ENCODE measurements at places on chromosomes 3 and 15.
A peak's percentile ranks its signal among the peaks of the same experiment; 100 is the strongest.

GRCh38 chr3:133840055-133840737 lies 34.6 kb downstream of the SRPRB start:
- no peak for DNase-seq

DNA sequence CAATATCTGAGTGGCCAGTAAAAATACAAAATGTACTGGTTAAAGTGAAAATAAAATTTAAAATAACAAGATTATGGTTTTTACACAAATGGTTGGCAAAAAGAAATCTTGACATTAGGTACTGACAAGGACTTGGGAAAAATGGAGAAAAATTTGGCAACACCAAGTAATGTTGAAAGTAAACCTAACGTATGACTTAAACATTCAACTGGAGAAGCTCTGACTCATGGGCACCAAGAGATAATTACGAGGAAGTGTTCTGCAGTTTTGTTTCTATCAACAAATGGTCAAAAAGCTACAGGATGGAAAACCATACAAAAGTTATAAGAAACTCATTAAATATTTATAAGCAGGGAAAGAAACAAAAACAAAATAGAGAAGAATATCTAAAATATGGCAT lies 177.7 kb downstream of the ZNF385D start:
- no peak for DNase-seq

- DNase-seq, result no peak
Observed at GRCh38 chr3:161096771-161097367, 8.3 kb downstream of the B3GALNT1 start.

DNA sequence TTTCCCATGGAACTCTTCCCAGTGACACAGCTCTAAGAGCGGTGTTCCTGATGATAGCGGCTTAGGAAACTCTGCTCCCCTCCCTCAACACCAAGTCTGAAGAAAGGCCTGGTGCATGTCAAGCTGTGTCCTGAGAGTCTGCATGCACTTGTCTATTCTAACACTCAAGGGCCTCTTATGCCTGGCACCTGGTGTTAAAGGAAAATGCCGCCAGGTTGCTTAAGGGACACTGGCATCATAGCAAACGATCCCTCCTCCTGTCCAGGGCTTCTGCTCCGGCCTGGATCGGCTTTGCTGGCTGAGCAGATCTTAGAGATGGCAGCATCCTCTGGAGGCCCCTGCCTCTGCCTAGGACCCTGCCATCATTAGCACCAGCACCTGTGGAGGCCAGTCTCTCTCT lies 121.7 kb downstream of the MEGF11 start:
- no peak for DNase-seq

DNA sequence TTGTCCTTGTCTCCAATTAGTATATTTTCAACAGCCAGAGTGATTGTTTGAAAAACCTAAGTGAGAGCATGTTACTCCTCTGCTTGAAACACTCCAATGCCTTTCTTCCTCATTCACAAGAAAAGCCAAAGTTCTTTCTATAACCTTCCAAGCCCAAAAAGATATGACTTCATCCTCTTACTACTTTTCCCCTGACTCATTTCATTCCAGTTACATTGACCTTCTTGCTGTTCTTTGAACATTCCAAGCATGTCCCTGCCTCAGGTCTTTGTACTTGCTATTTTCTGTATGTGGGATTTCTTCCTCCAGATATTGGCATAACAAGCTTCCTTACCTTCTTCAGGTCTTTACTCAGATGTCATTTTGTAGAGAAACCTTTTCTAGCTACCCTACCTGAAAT lies 28.3 kb downstream of the EHHADH start:
- no peak for DNase-seq

DNA sequence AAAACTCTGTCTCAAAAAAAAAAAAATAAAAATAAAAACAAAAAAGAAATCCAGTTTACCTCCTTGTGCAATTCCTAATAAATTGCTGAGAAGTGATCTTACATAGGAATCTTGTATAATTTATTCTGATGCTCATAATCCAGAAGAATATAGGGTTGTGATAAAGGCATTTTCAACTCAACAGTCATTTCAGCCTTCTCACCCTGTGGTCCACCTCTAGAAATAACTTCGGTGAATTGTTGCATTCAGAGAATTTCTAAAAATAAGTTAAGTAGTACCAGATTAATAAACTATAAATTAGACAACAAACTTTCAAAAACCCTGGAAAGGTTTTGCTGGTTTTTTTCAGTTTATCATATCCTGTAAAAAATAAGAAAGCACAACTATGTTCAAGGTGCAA lies 20.2 kb downstream of the RAF1 start:
- DNase-seq, result no peak

DNA sequence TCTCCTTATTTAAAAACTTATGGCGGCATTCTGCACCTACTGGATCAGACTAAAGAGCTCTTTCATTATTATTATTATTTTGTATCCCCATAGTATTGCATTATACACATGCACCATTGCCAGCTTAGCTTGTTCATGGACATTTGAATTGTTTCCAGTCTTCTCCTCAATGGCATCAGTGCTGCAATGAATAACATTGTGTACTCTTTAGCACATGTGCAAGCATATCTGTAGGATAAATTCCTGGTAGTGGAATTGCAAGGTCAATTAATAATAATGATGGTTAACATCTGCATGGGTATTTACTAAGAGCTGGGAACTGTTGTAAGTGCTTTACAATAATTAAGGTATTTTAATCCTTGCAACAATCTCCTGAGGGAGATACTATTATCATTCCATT lies 52.0 kb downstream of the AMOTL2 start:
- no peak for DNase-seq

DNA sequence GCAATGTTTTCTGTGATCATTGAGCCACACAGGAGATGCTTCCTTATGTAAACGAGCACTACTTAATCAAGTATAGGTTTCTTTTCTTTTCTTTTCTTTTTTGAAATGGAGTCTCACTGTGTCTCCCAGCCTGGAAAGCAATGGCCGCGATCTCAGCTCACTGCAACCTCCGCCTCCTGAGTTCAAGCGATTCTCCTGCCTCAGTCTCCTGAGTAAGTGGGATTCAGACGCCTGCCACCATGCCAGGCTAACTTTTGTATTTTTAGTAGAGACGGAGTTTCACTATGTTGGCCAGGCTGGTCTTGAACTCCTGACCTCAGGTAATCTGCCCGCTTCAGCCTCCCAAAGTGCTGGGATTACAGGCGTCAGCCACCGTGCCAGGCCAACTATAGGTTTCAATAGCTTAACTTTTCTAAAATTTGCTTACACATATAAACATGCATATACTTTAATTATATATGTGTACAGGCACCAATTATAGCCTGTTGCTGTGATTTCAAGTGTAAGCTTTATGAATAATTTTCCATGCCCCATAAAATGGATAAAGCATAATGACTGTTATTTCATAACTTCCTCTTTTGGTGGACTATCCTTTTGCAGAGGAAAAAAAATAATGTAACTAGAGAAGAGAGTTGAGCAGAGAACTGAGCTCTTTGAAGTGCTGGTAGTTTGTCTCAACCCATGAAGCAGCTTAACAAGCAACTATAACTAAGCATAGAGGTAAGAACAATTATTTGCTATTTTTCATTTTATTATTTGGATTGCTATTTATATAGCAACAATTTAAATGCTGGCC lies 24.8 kb upstream of the MBNL1 start:
- DNase-seq, result no peak

- no peak for DNase-seq
Observed at GRCh38 chr15:99143655-99144610, 39.1 kb downstream of the SYNM start.

DNA sequence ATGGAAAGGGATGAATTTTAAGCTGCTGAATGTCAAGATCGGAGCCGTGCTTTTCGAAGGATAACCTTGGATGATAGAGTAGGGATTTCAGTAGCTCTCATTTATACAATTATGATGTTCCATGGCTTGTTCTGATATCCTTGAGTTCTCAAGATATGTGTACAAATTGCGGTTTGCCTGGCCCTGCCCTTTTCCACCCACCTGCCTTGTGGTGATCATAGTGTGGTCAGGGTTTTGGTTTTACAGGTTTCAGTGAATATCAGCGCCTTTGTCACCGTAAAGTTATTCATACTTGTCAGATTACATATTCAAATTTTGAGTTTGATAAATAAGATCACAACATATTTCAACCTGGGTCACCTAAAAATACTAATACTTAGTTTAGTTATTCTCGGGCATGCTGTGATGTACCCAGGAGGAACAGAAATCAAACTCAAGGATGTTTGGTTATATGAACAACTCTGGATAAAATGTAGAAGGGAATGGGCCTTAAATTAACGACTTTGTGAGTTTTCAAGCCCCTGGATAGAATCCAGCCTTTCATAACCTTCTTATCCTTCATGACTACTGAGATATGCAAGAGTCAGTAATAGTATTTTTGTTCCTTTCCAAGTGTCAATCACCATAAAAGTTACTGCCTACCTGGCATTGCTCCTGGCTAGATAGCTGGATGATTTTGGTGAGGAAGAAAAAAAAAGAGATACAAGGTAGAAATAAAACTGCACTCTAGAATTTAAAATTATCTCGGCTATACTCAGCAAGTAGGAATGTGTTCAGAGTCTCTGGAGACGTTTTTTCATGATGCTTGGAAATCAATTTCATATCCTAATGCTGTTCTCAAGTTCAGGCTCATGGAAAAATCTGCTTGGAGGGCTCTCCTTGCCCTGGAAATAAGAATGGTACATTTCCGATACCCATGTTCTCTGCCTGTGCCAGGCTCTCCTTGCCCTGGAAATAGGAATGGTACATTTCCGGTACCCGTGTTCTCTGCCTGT lies 209.2 kb upstream of the TPRG1 start:
- peak; percentile 40 for DNase-seq

DNA sequence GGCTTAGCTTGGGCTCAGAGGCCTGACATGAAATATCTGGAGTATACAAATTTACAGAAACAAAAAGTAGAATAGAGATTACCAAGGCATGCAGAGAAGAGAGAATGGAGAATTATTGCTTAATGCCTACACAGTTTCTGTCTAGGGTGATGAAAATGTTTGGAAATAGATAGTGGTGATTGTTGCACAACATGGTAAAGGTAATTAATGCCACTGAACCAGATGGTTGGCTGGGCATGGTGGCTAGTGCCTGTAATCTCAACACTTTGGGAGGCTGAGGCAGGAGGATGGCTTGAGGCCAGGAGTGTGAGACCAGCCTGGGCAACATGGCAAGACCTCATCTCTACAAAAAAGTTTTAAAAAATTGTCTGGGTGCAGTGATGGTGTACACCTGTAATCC lies 46.6 kb upstream of the OSBPL11 start:
- DNase-seq, result no peak

GRCh38 chr3:177065285-177066033 lies 131.8 kb downstream of the TBL1XR1 start:
- DNase-seq, result no peak

GRCh38 chr15:33448961-33449606 lies 138.3 kb downstream of the RYR3 start:
- no peak for DNase-seq

- DNase-seq, result no peak
Observed at GRCh38 chr3:24182756-24183155, 237.7 kb downstream of the NR1D2 start.

GRCh38 chr3:49377483-49377882 lies 19.3 kb upstream of the GPX1 start:
- peak; percentile 47 for DNase-seq

- DNase-seq, result no peak
Observed at GRCh38 chr3:15339786-15340215, 7.4 kb upstream of the SH3BP5 start.

GRCh38 chr15:55780292-55780691 lies 37.3 kb upstream of the PRTG start:
- no peak for DNase-seq

DNA sequence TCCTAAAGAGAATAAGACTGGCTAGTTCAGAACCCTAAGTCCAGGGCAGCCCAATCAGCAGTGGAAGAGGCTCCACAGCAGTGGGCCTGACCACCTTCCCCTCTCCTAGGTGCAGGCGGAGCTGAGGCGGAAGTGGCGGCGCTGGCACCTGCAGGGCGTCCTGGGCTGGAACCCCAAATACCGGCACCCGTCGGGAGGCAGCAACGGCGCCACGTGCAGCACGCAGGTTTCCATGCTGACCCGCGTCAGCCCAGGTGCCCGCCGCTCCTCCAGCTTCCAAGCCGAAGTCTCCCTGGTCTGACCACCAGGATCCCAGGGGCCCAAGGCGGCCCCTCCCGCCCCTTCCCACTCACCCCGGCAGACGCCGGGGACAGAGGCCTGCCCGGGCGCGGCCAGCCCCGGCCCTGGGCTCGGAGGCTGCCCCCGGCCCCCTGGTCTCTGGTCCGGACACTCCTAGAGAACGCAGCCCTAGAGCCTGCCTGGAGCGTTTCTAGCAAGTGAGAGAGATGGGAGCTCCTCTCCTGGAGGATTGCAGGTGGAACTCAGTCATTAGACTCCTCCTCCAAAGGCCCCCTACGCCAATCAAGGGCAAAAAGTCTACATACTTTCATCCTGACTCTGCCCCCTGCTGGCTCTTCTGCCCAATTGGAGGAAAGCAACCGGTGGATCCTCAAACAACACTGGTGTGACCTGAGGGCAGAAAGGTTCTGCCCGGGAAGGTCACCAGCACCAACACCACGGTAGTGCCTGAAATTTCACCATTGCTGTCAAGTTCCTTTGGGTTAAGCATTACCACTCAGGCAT lies 33.7 kb downstream of the VIPR1 start:
- DNase-seq, result no peak

GRCh38 chr3:180188512-180189309 lies 152.0 kb upstream of the PEX5L start:
- no peak for DNase-seq

GRCh38 chr3:174488527-174488926 lies 370.6 kb upstream of the NAALADL2 start:
- DNase-seq, result no peak

DNA sequence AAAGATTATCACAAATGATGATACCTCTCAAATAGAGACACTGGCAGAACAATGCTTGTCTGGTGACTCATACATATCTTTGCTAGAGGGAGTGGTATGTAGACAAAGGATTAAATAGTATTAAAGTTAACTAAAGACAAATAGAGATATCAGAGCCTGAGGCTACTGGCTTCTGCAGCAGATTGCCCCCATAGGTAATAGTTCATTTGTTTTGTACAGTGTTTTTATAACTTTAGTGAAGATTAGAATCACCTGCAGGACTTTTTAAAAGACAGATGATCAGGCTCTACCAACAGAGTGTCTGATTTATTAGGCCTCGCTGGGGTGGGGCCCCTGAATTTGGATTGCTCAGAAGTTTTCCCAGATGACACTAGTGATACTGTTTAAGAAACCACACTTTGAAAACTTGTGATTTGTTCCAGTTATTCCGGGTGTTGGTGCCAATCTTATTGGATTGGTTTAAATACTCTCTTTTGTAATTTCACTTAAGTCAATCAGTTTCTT lies 96.4 kb downstream of the NAALADL2 start:
- DNase-seq, result no peak

- no peak for DNase-seq
Observed at GRCh38 chr3:122936986-122937385, 90.6 kb downstream of the SEMA5B start.

- no peak for DNase-seq
Observed at GRCh38 chr15:86203462-86203861, 123.8 kb downstream of the AGBL1 start.

DNA sequence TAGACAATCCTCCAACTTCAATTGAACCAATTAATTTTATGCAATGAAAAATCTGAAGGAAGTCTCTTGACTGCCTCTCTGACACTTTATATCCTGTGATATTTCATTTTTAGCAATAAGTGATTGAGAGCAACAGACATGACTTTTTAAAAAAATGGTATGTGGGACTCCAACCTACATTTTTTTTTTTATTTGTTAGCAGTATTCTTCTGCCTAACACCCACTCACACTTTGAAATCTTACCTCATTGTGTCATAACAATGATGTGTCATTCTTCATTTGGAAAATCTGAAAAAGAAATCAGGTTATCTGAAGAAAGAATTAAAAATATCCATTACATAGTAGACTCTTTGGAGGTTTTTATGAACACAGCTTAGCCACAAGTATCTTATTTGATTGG lies 541.3 kb upstream of the KCNMB2 start:
- no peak for DNase-seq

GRCh38 chr3:146507331-146508120 lies 36.9 kb downstream of the PLSCR1 start:
- no peak for DNase-seq
